Stimulated activated CD4-positive, alpha-beta T cell treated with anti-CD3 and anti-CD28 coated beads, Interleukin-2, amount 100 ng/mL, for 4 hours (primary cell): ENCODE measurements at places on chromosomes 5 and 9.

GRCh38 chr5:1214936-1215220 lies 10.3 kb upstream of the SLC6A18 start:
- no peak for DNase-seq

DNA sequence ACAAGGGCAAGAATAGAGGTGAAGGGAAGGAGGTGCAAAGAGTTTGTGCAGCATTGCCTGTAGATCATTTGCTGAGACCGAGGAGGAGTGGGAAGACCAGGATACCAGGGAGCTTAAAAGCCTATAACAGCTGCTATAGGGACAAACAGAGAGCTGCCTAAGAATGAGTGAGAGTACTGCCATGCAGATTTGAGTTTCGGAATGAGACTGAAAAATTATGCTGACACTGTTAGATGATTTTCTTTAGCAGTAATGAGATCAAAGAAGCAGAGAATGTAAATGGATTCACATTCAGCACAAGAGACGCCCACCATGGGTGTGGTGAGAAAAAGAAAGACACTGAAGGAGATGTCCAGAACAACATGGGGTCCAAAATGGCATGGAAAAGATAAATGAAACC lies 69.7 kb downstream of the EPB41L4A start:
- no peak for DNase-seq

- DNase-seq, result no peak
Observed at GRCh38 chr9:111944241-111944866, 47.7 kb downstream of the UGCG start.

DNA sequence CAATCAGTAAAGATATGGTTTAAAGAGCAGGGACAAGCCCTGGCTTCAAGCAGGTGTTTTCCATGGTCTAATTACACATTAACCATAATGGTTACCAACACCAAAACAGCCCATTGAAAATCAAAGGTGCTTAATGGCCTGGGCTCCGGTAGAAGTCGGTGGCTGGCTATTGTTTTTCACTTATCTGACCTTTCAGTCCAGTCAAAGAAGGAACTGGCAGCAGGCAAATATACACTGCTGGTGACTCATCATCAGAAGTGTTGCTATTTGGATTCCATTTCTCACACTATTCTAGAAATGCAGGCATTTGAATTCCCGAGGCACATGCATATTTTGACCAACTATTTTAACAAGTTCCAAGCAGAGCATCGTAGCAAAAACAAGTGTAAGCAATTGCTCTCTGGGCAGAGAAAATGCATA lies 26.3 kb upstream of the GABRP start:
- no peak for DNase-seq

GRCh38 chr5:173802670-173803165 lies 85.4 kb upstream of the CPEB4 start:
- DNase-seq, result no peak

DNA sequence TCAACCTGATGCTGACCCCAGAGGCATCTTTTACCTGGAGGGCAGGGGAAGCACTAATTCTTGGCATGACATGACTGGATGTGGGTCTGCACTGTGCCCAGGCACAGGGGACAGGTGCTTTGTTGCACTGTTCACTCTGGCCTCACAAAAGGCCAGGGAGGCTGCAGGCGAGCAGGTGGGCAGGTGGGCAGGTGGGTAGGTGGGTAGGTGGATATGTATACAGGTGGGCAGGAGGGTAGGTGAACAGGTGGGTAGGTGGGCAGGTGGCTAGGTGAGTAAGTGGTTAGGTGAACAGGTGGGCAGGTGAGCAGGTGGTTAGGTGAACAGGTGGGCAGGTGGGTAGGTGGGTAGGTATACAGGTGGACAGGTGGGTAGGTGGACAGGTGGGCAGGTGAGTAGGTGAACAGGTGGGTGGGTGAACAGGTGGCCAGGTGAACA lies 1.5 kb downstream of the PAEP start:
- DNase-seq, result no peak

DNA sequence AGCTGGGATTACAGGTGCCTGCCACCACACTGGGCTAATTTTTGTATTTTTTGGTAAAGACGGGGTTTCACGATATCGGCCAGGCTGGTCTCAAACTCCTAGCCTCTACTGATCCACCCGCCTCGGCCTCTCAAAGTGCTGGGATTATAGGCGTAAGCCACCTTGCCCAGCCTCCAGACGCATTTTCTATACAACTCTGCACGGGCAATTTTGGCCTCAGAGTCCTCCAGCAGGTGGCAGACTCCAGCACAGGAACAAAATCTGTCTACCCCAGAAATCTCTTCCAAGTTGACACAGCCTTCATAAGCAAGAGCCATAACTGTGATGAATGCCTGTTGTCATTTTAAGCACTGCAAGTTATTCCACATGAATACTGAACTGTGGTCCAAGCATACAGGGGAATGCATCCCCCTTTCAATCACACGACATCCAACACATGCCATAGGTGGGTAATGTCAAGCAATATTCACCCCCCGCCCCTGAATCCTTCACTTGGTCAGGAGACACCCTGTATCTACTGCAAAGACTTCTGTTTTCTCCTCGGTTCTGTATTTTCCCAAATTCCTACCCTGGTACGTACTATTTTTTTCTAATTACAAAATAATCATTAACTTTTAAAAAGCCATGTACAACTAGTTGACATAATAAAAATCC lies 50.8 kb downstream of the ALDH7A1 start:
- no peak for DNase-seq

GRCh38 chr9:134662143-134662876 lies 20.7 kb downstream of the COL5A1 start:
- DNase-seq, result no peak

DNA sequence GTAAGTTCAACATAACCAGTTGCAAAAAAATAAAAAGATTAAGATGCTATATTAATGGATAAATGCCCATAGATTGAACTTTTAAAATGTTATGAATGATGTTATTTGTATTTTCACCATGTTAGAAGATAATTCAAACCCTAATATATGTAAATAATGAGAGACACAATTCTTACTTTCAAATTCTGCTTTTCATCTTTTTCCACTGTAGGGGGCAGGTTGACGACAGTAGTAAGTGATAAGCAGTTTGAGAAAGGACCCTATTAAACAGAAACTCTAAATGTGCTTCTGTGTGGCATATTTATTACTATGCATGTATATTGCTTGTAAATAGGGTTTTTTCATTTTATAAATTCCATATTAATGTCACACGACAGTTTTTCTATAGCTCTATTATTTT lies 591.1 kb downstream of the SEMA5A start:
- DNase-seq, result no peak

DNA sequence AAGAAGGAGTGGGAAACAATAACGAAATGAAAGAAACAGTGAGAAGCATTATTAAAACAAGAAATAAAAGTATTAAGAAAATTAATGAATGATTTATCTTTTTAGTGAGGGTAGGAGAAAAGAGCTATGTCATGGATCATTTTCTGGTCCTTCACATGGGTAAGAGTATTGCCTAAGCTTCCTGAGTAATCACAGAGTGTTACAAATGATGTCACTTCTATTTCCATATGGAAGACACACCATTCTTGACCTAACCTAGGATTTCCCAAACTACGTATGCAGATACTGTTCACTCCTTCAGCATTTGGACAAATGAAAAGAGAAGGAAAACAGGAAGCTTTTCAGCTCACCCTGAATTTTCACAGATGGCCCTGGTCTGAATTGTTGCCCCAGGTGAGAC lies 3.3 kb upstream of the TSLP start:
- no peak for DNase-seq

DNA sequence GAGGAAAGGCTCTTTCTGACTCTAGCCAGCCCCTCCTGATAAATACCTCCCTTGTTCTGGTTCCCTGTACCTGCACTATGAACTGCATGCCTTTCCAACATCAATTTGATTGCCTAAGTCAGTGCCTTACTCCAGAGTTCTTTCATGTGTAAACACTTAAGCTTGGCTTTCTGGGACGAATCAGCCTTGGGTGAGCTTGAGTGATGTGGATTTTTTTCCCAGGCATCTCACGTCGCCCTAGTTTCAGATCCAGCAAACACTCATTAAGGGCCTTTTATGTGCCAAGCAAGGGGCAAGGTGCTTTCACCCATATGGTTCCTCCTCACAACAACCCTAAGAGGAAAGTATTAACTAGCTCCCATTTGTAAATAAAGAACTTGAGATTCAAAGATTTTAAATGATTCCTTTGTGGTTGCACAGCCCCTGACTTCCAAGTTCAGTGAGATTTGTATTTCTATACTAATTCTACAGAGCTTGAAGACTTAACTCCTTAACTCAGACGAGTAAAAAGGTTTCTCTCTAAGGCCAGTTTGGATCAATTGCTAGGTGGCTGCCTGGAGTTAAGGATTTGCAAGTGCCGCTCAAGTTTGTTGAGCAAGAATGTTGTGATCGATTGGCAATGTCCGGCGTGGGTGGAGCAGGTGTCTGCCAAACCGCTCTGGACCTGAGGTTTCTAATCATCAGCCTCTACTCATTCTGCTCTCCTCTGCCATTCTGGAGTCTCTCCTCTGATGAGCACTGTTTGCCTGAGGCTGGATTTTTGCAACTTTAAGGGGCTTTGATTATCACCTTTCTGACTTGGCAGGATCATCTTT lies 20.2 kb upstream of the TJP2 start:
- no peak for DNase-seq

- DNase-seq, result no peak
Observed at GRCh38 chr5:142894749-142895148, 124.6 kb downstream of the ARHGAP26 start.

- no peak for DNase-seq
Observed at GRCh38 chr5:56358046-56358445, 124.9 kb upstream of the ANKRD55 start.

- no peak for DNase-seq
Observed at GRCh38 chr5:159459132-159459627, 128.9 kb upstream of the IL12B start.

DNA sequence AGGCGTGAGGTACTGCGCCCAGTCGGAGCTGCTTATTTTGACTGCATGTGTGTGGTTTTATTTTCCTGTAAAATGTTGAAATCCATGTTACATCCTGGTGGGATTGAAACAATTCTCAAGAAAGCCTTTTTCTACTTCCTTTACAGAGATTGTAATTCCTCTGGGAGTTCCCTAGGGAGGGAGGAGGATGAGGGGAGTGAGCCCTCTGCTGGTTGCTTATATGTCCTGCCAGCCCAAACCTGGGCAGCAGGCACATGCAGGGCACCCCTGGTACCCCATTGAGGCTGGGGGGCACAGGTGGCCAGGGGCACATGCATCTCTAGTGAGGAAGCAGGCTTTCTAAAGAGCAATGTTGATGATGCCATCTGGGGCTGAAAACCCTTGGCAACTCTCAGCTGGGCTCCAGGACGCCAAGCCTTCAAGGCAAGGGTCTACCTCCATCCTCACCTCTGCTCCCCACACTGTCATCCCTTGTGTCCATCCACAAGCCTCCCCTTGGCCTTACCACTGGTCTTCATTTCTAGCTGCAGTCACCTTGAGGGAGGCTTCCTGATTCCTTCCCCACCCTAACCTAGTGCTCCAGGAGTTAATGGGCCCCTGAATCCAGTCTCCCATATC lies 84.7 kb upstream of the TNFSF8 start:
- DNase-seq, result no peak

GRCh38 chr9:120926397-120926928 lies at the start of gene TRAF1:
TSS of gene TRAF1 (minus strand) at chr9:120926796. CDS start at chr9:120926075, 721 bp downstream.
- no peak for DNase-seq

GRCh38 chr5:74251141-74252035 lies 389.1 kb downstream of the ENC1 start:
- DNase-seq, result no peak

GRCh38 chr9:112783551-112783954 lies 33.0 kb downstream of the SNX30 start:
- DNase-seq, result no peak

DNA sequence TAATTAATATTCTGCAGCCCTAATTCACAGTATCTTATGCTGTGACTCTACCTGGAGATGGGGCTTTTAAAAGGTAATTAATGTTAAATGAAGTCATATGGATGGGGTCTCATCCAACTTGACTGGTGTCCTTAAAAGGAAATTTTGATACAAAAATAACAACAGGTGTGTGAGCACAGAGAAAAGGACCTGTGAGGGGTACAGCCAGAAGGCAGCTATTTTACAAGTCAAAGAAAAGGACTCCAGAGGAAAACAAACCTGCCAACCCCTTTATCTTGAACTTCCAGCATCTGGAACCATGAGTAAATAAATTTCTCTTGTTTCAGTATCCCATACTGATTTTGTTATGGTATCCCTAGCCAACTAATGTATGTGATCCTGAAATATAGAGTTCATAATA lies 250.3 kb downstream of the TMEM232 start:
- no peak for DNase-seq

DNA sequence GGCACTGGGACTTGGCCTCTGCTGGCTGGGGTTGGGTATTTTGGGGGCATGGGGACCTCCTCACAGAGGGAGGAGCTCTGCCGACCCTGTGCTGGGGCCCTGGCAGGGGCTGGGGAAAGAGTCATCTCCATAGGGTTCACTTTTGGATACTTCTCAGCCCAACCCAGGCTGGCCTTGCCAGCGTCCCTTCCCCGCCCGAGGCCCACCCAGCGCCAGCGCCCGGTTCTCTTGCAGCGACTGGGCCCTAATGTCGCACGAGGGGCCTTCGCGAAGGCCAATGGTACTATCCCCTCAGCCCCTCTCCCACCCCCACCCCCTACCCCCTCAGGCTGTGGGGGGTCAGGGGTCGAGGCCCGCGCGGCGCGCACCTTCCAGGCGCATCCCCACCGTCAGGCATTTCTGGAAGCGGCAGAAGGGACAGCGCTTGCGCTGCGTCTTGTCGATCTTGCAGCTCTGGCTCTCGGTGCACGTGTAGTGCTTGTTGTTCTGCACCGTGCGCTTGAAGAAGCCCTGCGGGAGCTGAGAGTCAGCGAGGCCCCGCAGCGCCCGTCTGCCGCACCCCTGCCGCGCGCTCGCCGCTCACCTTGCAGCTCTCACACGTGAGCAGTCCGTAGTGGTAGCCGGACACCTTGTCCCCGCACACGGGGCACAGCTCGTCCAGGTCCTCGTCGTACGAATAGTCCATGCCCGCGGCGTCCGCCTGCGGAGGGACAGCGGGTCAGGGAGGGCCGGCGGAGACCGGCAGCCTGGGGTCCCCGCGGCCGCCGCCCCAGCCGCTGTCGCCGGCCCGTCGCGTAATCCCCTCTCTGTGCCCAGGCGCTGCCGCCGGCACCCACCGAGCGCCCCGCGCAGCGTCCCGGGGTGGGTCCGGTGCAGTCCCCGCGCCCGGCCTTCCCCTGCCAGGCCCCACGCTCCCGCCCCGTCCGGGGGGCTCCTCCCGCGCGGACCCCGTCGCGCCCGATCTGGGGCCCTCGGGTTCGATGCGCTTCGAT lies 4.2 kb downstream of the NR5A1 start:
- no peak for DNase-seq

- DNase-seq, result no peak
Observed at GRCh38 chr5:93845376-93845775, 104.0 kb upstream of the POU5F2 start.

DNA sequence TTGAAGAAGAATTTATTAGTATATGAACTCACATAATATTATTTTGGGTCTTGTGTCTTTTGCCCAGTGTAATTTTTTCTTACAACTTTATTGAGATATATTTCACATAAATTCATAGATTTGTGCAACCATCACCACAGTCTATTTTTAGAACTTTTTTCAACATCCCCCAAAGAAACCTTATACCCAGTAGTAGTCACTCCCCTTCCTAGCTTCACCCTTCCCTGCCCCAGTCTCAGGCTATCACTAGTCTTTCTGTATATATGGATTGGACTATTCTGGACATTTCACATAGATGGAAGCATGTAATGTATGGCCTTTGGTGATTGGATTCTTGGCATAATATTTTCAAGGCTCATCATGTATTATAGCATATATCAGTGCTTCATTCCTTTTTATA lies 67.8 kb downstream of the MAN2A1 start:
- DNase-seq, result no peak
